ENCODE measurements at places on chromosomes 2 and 18.

DNA sequence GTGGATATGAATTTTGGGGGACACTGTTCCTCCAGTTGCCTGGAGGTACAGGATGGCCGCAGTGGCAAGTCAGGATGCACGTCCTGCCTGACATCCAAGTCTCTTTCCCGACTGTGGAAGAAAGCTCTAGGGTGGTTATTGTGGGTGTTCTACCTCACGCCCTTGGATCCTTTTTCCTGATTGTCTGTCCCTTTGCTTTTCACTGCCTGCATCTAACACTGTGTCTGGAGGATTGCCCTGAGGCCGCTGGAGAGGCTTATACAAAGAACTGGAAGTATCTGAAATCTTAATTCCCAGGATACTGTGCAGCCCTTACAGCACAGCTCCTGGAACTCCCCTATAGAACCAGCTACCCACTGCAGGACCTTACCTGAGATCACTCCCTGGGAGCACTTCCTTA, 250.5 kb downstream of the TFCP2L1 start:
- no peak for DNase-seq

GRCh38 chr18:47179520-47179919, 3.4 kb upstream of the IER3IP1 start:
- no peak for DNase-seq

GRCh38 chr18:40235836-40236235, 1719.2 kb upstream of the PIK3C3 start:
- no peak for DNase-seq

- DNase-seq: no peak
Measured at GRCh38 chr2:213065583-213066442, 85.6 kb downstream of the IKZF2 start.

GRCh38 chr2:221753401-221753800, 181.3 kb upstream of the EPHA4 start:
- DNase-seq: no peak

GRCh38 chr18:67514901-67515540, 1.5 kb downstream of the DSEL start:
- DNase-seq: no peak

DNA sequence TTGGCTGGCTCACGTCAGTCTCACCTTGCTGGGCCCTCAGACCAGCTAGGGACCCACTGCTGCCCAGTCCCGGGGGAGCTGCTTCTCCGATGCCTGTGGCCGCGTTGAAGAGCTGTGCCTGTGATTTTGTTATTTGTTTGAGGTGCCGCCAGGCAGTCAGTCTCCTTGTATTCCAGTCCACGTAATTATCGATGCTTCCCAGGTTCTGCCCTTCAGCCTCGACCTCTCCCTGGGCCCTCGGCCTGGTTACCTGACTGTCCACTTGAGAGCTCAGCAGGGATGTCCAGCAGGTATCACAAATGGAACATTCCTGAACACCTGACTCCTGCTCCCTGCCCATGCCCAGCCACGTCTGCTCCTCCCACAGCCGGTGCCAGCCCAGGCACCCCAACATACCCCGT, 195.9 kb upstream of the HS6ST1 start:
- no peak for DNase-seq

DNA sequence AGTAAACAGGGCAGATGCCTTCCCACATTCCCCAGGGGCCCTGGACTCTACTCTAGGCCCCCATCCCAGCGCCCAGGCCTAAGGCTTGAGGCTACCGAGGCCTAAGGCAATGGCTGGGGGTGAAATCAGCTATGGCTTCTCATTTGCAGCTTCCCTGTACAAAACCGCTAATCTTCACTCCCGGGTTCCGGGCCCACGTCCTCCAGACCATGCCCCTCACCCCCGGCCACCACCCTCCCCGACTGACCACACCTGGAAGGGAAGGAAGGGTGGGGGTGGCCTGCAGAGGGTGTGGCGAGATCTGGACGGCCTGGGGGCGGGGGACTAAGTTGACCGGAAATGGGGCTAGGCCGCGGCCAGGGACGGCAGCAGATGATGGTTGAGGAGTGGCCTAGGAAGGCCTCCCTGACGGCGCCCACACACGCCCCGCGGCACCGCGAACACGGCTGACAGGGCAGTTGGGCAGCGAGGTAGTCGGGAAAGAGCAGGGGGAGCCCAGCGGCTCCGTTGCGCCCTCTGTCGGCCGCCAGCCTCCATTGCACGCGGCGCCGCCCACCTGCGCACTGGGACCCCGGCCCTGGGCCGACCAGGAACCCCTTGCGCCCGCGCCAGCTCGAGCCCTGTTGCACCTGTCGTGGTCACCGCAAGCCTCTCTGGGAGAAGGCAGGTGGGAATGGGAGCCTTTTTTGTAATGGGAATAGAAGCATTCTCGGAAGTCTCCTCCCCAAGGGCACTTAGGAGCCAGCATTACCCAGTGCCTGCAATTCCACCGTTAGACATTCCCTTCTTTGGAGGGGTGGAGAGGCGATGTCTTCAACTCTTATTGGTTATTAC, 117.1 kb upstream of the STPG4 start:
- peak; percentile 30 for DNase-seq

GRCh38 chr2:113088213-113088992, 20.6 kb downstream of the IL1F10 start:
- DNase-seq: no peak

DNA sequence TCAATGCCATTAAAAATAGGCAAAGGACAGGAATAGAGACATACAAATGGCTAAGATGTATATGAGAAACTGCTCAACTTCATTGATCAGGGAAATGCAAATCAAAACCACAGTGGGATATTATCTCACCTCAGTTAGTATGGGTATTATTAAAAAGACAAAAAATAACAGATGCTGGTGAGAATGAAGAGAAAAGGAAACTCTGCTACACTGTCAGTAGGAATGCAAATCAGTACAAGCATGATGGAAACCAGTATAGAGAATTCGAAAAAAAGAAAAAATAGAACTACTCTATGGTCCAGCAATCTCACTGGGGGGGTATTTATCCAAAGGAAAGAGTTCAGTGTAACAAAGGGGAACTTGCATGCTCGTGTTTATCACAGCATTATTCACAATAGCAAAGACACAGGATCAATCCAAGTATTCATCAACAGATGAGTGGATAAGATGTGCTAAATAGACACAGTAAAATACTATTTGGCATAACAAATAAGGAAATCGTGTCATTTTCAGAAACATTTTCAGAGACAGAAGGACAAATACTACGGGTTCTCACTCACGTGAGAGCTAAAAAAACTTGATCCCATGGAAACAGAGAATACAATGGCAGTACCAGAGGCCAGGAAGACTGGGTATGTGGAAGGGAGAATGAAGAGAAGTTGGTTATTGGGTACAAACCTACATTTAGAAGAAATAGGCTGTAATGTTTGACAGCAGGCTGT, 60.6 kb downstream of the CCDC74A start:
- DNase-seq: no peak

GRCh38 chr2:11716689-11717321, 29.6 kb upstream of the LPIN1 start:
- no peak for DNase-seq

GRCh38 chr18:25349131-25349925, 2.6 kb downstream of the ZNF521 start:
- DNase-seq: no peak

DNA sequence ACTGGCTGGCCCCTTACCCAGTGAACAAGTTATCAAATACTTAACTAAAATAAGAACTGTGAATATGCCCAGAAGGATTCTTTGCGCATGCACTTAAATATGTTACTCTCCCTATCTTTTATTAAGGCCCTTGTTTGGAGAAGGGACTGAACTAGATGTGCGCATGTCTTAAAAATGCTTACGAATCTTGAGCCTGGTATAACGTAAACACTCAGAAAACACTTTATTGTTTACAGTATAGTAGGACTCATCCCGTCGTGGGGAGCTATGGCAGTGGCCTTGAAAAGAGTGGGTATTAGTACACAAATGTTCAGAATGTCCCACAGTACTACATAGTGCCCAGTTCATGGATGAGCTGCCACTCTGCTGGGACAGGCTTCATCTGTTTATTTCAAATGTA, 75.9 kb upstream of the MAP4K3 start:
- DNase-seq: no peak

GRCh38 chr2:36163520-36164254, 191.9 kb upstream of the CRIM1 start:
- no peak for DNase-seq

DNA sequence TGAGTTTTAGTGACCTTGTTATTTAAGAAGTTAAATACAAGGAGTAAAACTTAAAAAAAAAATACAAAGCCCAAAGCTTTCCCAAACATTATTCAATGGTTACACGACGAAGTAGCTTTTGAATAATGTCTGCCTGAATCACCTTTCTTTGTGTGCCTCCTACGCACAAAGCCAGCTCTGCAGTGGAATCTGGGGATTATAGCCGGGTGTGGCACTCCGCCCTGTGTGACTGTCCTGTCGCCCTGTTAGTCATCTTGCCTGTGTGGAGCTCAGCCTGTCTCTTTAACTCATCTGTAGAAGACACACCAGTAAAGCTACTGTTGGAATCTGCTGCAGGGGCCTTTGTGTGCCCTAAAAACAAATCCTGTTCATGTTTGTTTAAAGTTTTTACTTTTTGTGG, 79.4 kb upstream of the TCF7L1 start:
- no peak for DNase-seq

- peak; percentile 50 for DNase-seq
Measured at GRCh38 chr2:207528980-207529329, 807 bp upstream of the CREB1 start.

- no peak for DNase-seq
Measured at GRCh38 chr2:217611626-217612127, 391.1 kb downstream of the TNS1 start.
